Fibroblast of lung (primary cell): ENCODE measurements at places on chromosomes 2 and 18.
A peak's percentile ranks its signal among the peaks of the same experiment; 100 is the strongest.

GRCh38 chr18:75531212-75531850, 103.8 kb upstream of the SMIM21 start:
- DNase-seq: no peak

DNA sequence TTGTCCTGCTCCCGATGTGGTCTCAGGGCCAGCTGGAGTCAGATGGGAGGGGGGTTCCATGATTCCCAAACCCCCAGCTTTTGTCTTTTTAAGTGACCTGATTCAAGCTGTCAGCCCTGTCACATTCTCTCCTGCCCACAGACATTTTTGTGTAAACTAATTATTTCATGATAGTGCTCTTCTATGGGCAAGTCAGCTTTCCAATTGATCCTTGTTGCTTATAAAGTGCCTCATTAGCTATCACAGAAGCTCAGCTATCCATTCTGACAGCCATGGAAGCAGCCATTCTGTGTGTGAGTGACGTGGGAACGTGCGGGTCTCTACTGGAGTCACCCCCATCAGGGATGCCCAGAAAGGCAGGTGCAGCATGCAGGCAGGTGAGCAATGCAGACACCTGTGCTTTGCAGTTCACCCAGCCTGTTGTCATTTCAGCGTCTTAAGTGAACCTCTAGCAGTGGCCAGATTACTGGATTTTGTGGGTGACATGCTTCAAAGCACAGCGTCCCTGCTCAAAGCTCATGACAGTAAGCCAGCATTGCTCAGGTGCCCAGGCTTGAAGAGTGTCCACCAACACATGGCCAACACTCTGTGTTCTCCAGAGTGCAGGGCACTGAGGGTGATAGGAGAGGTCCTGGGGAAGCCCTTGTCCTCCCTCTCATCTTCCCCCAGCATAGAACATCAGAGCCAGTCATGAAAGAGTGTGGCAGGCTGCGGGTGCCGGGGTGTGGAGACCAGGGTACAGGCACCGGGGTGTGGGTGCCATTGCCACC, 162.1 kb upstream of the SH3BP4 start:
- DNase-seq: no peak

DNA sequence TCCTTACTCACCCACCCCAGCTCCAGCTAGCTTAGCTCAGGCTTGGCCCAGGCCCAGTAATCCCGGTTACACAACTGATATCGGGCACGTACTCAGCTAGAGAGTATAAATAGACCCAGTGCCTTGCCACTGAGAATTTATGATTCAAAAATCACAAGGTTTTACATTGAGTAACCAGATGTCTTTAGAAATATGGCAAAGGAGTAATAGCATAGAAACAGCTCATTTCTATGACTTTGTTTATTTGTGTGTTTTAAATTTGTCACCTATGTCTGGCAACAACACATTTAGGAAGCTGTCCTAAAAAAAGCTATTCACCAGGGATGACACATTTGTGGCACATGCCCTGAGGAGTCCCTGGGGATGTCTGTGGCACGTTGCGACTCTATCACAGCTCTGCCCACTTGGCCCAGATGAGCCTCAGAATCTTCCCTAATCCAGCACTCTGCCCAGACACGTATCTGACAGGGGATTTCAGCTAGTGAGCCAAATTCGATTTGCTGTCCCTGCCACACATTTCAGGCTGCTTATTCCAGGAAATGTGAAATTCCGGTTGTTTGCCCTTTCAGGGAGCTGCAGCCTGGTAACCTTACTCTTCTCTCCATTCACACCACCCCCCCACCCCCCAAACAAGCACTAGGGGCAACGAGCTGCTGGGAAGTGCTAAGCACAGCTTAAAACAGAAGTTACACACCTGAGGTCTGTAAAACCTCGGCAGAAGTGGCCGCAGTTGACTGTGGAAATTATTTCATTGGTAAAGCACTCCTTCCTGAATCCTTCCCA, 85.4 kb upstream of the ZCCHC2 start:
- peak; percentile 85 for DNase-seq

DNA sequence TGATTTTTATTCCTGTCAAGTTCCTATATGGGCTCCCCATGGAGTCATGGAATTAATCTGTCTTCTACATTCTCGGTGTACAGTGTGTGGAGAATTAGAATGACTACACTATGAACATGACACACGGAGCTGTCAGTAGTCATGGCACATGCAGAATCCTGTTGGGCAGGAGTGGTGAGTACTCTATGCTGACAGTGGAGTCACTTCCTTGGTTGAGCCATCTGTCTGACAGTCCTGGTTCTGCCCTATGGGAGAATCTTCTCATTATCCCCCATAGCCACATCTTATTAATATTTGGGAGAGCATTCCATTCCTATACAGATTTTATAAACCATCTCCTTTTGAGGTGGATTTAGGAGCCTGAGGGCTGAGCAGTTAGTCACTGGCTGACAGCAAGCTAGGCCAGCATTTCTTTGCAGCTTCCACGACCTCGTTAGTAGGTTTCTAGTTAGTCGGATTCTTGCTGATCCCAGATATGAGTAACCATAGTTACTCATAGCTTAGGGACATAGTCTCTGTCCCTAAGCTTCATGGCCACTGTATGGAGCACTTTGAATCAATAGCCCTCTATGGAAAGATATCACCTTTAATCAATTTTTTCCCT, 90.6 kb downstream of the MDH1 start:
- no peak for DNase-seq

DNA sequence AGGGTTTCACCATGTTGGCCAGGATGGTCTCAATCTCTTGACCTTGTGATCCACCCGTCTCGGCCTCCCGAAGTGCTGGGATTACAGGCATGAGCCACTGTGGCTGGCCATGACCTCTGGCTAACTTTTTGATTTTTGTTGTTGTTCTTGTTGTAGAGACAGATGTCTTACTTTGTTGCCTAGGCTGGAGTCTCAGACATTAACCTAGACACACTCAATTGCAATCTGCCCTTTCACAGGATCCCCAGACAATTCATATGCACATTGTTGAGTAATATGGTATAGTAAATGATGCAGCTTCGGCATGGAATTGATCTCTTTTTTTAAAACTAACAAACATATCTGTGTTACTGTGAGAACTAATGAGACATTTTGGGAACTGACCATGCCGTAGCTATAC, 130.5 kb upstream of the CCDC195 start:
- DNase-seq: peak; percentile 60

DNA sequence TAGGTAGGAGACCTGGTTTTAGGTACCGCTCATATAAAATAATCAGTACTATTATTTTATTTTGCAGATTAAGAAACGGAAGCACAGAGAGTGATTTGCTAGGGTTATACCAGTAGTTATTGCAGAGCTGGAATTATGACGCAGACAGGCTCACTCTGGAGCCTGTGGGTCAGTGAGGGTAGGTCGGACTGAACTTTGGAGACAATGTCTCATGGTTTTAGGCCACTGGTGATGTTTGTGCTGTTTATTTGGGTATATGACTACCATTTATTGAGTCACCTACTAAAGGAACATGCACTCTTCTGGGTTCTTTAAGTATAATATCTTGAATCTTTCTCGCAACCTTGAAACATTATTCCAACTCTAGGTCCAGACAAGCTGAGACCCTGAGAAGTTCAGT, 33.5 kb upstream of the IL1R1 start:
- no peak for DNase-seq

DNA sequence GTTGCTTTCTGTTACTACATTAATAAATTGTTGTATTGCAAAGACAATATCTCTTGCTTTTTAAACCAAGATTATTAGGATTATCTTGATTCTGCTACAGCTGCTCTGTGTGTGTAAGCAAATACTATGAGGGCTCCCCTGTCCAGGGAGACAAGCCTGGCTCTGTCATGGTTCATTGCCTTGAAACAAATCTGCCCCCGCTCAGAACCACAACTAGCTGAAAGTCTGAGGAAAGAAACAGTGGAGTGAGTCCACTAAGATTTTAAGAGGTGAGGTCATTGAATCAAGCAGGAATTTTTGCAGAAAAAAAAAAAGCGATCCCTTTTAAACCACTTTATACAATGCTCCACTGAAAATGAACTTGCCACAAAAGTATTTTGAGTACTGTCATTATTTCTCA, 30.8 kb upstream of the LRRTM4 start:
- DNase-seq: peak; percentile 18

- no peak for DNase-seq
Measured at GRCh38 chr2:42924418-42924886, 132.1 kb upstream of the HAAO start.

- no peak for DNase-seq
Measured at GRCh38 chr18:62346333-62347088, 21.4 kb downstream of the TNFRSF11A start.

DNA sequence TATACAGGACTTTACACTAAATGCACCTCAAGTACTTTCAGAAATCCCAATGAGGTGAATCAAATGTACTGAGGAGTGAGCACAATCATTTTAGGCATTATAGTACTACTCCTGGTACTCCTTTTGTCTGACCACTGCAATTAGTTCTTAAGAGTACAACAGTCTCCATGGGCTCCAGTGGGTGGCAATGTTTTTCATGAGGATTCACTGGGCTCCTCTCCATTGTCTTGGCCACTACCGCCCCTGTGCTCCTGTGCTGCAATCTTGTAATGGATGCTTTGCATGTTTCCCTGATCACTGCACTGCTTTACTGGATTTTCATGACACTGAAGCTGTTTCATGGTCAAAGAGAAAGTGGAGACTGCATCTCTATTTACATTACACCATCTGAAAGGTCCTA, 268.5 kb upstream of the ZSWIM2 start:
- peak; percentile 3 for DNase-seq

DNA sequence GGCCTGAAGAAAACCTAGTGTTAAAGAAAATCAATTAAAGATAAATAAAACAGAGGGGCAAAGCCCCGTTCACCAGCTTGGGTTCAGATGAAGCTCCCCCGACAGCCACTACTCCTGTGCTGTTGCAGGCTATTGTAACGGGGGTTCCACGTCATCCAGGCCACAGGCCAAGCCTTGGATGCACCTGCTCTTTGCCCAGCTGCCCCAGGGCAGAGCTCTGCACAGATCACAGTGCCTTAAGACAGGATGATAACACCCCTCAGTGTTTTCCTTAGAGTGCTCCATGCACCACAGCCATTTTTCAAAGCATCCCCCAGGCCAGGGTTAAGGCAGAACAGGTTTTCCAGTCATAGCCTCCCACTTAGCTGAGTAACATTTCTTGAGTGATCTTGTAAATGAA, 32.0 kb downstream of the FASTKD2 start:
- no peak for DNase-seq

- DNase-seq: no peak
Measured at GRCh38 chr2:6986301-6986911, 69.2 kb downstream of the RNF144A start.

- no peak for DNase-seq
Measured at GRCh38 chr2:21148718-21149117, 24.9 kb downstream of the TDRD15 start.

DNA sequence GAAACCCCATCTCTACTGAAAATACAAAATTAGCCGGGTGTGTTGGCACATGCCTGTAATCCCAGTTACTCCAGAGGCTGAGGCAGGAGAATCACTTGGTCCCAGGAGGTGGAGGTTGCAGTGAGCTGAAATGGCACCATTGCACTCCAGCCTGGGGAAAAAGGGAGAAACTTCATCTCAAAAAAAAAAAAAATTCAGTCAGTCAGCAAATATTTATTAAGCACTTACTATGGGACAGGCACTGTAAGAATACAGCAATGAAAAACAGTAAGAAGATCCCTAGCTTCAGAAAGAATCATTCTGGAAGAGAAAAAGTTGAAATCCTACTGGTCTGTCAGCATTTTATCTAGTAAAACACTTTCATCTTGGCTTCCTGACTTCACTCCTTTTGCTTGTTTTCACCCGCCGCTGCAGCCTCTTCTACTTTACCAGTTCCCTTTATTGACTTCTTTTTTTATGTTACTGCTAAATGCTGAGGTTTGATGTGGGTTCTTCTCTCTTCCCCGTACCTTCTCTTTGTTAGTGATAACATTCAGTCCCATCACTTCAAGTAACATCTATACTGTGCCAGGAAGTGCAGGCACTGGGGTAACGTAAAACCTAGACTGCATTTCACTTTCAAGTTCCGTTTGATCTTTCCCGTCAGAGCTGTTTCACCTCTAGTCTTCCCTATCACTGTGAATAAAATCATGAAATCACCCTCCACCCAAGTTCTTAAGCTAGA, 10.8 kb upstream of the TAF4B start:
- no peak for DNase-seq

DNA sequence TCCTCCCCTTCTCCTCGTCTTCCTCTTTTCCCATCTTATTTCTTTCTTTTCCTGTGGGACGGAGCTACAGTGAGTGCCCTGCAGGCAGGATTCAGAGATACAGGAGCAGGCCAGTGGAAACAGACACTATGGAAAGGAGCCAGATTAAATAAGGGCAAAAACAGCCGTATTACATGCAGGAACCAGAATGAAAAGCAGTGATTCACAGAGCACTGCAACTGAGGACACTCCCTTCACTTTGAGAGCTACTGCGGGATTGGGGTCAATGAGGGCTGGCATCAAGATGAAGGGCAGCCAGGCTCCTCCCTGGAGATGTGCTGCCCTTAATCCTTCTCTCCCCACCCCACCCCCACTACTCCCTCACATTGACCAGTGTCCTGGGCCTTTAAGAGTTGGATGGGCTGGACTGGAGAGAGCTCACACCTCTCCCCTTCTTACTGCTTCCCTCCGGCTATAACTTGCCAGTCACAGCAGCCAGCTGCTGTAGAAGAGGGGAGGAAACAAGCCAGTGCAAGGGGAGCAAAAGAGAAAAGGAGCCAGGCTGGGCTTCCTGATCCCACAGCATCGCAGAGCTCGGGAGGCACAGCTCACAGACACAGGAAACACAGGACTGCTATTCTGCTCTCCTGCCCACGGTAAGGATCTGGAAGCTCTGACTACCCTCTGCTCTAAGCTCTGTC, at the start of gene PLCD4:
Gene PLCD4 (plus strand): TSS at position 464 of the 680 bp plus-strand sequence. CDS start 7,841 bp downstream, outside the sequence.
- DNase-seq: peak; percentile 79

GRCh38 chr2:197993363-197993762, 189.0 kb downstream of the PLCL1 start:
- DNase-seq: no peak

GRCh38 chr2:21021430-21021829, 22.4 kb downstream of the APOB start:
- no peak for DNase-seq

- no peak for DNase-seq
Measured at GRCh38 chr2:74537140-74537539, 7.4 kb downstream of the HTRA2 start.

- DNase-seq: no peak
Measured at GRCh38 chr2:197247083-197247482, 63.5 kb downstream of the ANKRD44 start.

GRCh38 chr2:148560496-148560895, 84.1 kb upstream of the EPC2 start:
- no peak for DNase-seq

- no peak for DNase-seq
Measured at GRCh38 chr2:218360453-218360852, 3.8 kb downstream of the CATIP start.

DNA sequence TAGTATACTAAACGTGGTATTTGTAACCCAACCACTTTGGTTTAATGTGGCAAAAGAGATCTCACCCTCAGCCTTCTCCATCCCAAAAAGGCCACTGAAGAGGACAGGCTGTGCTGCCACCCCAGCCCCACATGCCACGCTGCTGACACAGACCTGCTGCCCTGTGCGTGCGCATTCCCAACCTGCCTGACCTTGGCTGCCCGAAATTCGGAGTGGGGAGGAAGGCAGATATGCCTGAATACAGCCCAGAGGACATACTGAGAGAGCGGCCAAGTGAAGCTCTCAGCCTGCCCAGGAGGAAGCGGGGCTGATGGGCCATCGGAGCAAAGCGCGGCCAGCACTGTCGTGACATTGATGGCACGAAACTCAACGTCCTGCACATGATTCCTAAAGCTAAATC, 70.0 kb downstream of the HDAC4 start:
- no peak for DNase-seq
